ENCODE measurements at places on chromosomes 12 and 14.

- peak; percentile 92 for DNase-seq
These were observed 7.6 kb downstream of the ISCA2 start for GRCh38 chr14:74501135-74501614.

DNA sequence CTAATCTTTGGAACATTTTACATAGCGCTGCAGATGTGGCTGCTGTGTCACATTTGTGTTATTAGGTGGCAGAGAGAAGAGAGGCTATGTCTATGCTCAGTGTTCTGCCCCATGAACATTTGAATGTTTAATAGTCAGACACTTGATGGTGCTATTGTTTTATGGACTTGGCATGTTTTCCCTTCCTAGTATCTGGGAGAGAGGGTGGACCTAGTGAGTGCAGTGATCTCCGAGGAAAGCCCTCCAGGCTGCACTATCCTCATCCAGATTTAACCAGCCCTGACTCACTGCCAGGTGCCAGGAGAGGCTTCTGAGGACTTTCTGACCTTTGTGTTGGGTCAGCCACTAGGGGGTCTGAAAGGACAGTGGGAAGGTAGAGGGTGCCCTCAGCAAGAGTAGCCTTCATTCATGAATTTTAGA is 24.3 kb downstream of the ZFC3H1 start:
- peak; percentile 77 for DNase-seq

DNA sequence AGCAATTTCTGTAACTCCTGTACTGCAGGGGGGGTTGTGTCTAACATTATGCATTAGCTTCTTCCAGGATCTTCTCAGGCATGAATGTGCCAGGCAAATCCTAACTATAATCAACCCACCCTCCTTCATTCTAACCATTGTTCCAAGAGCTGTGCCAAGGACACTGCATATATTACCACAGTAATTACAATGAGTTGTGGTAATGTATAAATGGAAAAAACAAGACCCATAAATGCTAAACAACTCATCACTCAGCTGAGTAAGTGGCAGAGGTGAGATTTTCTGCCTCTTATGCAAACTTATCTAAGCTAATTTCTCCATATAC is 80.6 kb downstream of the PRKD1 start:
- no peak for DNase-seq

GRCh38 chr14:90522571-90523191 is 125.9 kb downstream of the CALM1 start:
- no peak for DNase-seq

- DNase-seq = no peak
These were observed 95.7 kb downstream of the PDE3A start for GRCh38 chr12:20463913-20464524.

DNA sequence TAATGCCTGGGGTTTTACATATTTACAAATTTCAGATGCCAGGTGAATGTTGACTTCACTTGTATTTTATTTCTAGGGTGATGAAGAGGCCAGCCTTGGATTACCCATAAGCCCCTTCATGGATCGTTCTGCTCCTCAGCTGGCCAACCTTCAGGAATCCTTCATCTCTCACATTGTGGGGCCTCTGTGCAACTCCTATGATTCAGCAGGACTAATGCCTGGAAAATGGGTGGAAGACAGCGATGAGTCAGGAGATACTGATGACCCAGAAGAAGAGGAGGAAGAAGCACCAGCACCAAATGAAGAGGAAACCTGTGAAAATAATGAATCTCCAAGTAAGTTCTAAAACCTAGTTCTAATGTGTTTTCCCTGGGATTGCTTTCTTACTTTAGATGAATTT is 41.3 kb upstream of the SLCO1C1 start:
- no peak for DNase-seq

DNA sequence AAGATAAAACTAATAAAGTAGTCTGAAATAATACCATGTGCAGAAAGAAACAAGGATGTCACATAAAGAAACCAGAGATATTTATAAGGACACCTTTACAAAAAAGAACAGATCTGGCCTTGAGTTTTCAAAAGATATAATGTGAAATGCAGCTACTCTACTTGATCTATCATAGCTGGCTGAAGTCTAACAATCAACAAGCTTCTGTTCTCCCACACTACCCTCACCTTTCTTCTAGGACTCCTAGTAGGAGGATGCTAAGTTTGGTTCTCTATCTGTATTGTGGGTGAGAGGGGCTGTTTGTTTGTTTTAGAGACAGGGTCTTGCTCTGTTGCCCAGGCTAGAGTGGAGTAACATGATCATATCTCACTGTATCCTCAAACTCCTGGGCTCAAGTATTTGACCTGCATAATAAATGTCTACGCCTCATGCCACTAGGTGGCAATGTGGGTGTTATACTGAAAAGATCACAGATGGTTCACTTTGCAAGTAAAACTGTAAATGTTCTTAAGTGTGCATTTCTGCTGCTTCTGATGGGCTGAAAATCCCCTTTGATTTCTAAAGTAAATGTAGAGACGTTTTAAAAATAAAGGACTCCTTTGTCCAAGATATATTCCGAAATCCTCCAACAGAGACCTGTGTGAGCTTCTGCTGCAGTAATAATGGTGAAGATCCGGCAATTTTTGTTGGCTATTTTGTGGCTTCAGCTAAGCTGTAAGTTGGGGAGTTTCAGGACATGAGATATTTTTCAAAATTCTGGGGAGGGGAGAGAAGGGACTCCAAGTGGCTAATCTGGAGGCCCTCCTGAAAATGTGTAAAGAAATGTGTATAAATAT is 269.3 kb downstream of the DAD1 start:
- peak; percentile 82 for DNase-seq

DNA sequence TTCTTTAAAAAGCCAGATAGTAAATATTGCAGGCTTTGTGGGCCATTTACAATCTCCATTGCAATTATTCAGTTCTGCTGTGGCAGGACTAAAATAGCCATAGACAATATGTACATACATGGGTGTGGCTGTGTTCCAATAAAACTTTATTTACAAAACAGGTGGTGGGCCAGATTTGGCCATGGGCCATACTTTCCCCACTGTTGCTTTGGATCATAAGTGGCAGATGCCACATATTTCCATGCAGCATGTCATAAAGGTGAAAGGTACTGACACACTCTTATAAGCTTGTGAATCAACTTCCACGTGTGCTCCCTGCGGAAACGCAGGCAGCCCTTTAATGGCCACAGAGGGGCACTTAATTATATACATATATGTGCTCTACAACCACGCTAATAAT is 244.4 kb upstream of the FOXN3 start:
- no peak for DNase-seq

DNA sequence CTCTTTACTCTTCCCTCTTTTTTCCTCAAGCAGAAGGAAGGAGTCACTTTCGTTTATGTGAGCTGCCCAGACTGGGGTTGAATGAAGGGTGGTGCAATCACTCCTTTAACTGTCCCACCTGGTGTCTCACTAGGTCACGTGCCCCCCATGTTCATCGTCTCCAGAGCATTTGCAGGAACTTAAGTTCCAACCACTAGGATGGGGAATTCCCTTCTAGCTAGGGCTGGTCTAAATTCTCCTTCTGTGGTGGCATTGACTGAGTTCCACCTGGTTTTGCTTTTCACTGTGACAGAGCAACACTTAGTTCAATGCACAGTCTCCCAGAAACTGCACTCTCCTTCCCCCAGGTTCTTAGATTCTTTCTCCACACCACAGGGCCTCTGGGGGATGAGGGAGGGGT is 9.5 kb downstream of the FANCM start:
- no peak for DNase-seq

GRCh38 chr12:131845121-131845520 is 16.9 kb downstream of the MMP17 start:
- no peak for DNase-seq

DNA sequence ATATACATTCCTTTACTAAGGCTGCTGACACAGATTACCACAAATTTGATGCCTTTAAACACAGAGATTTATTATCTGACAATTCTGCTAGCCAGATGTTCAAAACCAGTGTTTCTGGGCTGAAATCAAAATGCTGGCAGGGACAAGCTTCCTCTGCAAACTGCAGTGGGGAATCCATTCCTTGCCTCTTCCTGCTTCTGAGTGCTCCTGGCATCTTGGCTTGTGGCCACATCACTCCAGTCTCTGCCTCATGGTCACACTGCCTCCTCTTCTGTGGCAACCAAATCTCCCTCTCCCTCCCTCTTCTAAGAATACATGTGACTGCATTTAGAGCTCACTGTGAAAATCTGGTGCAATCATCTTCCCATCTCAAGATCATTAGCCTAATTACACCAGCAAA is 235.7 kb downstream of the TTC8 start:
- DNase-seq = no peak

DNA sequence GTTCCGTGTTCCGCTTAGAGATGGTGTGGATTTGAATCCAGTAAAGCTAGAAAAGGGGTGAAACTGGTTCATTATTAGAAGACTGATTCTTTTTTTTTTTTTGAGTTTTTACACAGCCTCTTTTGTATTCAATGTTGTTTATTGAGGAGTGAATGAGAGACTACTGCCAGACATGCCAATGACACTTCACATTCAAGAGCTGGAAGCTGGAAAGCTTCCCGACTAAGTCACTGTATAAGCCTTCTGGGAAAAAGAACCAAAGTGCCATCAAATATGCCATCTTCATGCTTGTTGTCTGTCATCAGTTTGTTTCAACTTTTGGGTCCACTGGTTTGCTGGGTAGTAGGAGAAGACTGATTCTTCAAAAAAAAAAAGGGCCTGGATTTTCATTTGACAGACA is 164.8 kb downstream of the ATP23 start:
- no peak for DNase-seq

DNA sequence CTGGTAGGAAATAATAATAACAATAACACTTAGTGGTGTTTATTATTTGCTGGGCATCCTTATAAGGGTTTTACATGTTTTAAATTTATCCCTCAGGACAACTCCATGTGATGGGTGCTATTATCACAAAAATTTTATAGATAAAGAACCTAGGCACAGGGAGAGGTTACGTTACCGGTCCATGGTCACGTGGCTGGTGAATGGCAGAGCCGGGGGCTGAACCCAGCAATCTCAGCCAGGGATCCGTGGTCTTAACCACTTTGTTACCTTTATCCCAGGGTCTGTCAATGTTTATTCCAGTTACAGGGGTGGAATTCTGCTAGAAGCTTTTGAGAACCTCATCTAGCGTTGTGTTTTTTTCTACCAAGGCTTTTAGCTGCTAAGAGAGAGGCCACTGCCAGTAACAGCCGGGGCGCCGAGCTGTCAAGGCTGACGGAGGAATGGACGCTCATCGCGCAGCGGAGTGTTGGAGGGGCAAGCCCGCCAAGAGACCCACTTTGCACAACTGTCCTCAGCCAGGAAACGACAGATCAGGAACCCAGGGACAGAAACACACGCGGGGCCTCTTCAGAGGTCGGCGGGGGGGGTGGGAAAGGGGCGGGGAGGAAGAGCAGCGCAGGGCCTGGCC is 418 bp downstream of the AMN1 start:
- DNase-seq = no peak

GRCh38 chr12:121637231-121637914 is 11.0 kb downstream of the ORAI1 start:
- peak; percentile 60 for DNase-seq

DNA sequence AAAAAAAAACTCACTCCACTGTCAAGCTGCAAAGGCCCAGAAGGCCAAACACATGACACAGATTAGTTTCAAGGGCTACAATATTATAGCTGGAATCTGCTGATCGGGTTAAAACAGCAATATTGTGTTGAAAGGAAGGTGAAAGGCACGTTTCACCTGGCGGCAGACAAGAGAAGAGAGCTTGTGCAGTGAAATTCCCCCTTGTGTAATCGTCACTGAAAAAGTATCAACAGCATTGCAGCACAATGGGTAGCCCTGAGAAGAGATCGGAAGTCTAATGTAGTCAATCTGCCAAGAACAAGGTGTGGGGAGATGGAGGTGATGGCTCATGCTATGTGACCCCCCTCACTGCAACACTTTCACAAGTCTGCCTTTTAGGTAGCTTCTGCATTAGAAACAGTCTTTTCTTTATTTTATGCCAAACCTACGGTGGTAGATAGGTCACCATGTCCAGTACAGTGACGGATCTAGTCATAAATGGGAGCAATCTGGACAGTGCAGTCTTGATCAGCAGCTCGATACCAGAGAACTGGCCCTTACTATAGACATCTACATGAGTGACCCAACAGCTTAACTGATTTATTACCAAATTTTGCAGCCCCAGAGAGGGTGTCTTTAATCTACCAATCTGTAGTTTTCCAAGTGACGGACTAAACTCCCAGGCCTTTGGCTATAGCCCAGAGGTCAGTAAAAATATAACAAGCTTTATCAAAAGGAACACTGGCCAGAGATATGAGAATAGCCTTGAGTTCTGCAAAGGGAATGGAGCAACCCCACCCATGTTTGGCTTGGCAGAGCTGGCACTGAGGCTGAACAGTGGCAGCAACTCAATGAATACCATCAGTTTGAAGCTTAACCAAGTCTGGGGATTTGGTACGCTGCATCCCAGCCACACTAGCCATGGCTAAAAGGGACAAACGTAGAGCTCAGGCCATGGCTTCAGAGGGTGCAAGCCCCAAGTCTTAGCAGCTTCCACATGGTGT is 35.4 kb downstream of the SPTSSA start:
- no peak for DNase-seq

GRCh38 chr14:20198991-20199390 is 8.3 kb downstream of the OR11G2 start:
- DNase-seq = no peak

GRCh38 chr12:100554608-100555077 is 18.8 kb upstream of the GAS2L3 start:
- peak; percentile 72 for DNase-seq

- DNase-seq = peak; percentile 79
These were observed 147.5 kb downstream of the SLC2A13 start for GRCh38 chr12:39958377-39958776.

- DNase-seq = no peak
These were observed 87.0 kb downstream of the DAD1 start for GRCh38 chr14:22502007-22502406.

GRCh38 chr14:100669468-100669867 is 57.2 kb upstream of the DLK1 start:
- DNase-seq = no peak

- DNase-seq = no peak
These were observed 13.4 kb upstream of the KIF26A start for GRCh38 chr14:104125011-104125410.

DNA sequence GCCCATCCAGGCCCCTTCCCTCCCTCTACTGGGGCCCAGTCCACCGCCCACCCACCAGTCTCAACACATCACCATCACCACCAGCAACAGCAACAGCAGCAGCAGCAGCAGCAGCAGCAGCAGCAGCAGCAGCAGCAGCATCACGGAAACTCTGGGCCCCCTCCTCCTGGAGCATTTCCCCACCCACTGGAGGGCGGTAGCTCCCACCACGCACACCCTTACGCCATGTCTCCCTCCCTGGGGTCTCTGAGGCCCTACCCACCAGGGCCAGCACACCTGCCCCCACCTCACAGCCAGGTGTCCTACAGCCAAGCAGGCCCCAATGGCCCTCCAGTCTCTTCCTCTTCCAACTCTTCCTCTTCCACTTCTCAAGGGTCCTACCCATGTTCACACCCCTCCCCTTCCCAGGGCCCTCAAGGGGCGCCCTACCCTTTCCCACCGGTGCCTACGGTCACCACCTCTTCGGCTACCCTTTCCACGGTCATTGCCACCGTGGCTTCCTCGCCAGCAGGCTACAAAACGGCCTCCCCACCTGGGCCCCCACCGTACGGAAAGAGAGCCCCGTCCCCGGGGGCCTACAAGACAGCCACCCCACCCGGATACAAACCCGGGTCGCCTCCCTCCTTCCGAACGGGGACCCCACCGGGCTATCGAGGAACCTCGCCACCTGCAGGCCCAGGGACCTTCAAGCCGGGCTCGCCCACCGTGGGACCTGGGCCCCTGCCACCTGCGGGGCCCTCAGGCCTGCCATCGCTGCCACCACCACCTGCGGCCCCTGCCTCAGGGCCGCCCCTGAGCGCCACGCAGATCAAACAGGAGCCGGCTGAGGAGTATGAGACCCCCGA is 6.8 kb upstream of the RNU7-1 start:
- peak; percentile 71 for DNase-seq
